ENCODE measurements at places on chromosomes 16 and 17.

DNA sequence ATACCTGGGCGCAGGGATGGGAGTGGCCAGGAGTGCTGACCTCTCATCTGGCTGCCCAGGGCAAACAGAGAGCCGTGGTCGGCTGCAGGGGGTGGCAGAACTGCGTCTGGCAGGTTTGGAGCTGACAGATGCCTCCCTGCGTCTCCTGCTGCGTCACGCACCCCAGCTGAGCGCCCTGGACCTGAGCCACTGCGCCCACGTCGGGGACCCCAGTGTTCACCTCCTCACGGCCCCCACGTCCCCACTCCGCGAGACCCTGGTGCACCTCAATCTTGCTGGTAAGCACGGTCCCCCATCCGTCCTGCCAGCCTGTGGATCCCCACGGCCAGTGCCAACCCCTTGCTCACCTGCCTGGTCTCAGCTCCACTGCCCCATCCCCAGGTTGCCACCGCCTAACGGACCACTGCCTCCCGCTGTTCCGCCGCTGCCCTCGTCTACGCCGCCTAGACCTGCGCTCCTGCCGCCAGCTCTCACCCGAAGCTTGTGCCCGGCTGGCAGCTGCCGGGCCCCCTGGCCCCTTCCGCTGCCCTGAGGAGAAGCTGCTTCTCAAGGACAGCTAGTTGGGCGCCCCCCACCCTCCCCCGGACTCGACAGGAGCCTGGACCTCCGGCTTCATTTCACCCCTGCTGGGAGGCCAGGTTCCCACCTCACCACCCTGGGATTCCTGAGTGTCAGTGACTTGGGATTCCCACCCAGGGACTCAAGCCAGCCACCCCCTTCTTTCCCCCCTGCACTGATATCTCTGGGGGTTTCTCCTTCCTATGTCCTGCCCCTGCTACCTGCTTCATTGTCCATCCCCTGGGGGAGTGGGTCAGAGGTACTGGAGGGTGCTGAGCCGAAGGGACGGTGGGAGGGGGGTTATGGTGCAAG lies 2.0 kb upstream of the ORAI3 start:
- no peak for ATAC-seq

- ATAC-seq, result no peak
Observed at GRCh38 chr17:16282522-16282921, 65.5 kb downstream of the PIGL start.

DNA sequence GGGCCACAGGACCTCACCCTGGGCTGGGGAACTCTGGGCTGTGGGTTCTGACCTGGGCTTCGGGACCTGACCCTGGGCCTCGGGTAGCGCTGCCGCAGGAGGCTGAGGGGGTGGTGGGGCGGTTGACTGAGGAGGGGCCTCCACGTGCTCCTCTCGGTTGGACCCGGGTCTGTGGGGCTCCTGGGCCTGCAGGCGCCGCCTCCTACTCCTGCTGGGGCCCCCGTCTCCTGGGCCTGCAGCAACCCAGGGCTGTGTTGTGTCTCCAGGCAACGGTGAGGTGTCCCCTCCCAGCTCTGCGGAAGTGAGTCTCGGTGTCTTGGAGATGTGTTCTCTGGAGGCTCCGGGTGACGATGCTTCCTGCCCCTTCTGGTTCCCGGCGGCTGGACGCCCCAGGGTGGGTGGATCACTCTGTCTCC lies 41.5 kb upstream of the GNG13 start:
- no peak for ATAC-seq

DNA sequence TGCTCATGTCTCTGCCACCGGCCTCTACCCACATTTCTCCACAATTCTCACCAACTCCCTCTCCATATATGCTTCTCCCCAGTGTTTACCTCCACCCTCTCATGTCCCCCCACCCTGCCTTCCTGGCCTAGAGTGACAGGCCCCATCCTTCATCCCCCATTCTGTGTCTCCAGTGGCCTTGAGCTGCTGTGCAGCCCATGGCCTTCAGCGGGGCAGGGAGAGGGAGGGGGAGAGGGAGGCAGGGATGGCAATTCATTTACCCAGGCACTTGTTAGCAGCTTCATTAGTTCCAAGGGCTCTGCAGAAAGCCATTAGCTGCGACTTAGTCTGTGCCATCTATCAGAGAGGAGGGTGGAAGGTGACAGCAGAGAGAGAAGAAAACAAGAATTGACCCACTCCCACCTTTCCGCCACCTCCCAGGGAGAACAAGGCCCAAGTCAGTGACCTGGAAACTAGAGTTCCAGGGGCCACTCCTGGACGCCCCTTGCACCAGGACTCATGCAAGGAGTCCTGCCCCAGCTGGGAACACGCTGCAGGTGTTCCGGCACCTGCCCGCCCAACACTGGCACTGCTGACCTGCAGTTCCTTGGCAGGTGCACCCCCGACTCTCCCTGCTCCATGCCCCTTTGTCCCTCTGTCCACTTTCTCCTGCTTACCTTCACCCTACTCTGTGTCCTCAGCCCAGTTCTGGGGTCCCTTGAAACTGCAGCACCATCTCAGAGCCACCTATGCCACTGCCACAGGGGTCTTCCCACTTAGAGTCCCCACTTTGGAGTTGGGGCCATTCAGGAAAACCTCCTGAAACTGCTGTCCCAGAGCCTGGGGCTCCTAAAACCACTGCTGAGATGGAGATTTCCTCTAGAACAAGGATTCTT lies 23.5 kb upstream of the PYY start:
- ATAC-seq, result no peak

DNA sequence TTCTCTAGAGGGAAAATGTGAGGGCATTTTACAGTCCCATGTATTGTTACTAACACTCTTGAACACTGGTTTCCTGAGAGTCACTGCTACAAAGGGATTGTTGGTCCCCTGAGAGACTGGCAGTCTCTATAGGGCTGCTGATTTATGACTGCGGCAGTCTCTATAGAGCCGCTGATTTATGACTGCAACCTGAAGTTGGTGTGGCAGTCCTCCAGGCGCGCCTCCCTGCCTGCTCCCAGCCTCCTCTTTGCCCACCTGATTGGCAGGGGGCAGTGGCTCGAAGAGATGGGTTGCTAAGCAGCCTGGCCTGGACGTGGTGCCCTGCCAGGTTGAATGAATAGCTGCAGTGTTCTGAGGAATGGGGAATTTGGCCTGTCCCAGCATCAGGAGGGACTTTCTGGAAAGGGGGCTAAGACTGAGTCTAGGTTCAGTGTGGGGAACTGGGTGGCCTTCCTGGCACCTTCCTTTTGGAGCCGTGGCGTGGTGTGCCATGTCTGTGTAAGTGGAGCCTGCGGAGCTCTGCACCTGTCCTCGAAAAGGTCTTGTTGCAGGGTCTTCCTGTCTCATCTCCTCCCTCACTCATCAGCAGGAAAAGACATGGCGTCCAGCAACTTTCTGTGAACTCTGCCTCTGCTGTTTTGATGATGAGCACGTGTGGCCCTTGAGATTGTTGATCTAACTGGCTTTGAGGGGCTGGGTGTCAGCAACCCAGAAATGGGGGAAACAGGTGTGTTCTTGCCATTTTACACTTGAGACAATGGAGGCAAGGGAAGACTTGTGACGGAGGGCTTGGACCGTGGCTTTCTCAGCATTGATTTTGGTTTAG lies 24.9 kb downstream of the SAP30BP start:
- ATAC-seq, result peak; percentile 38

GRCh38 chr17:43608313-43608712 lies 53.4 kb downstream of the MEOX1 start:
- ATAC-seq, result peak; percentile 97

DNA sequence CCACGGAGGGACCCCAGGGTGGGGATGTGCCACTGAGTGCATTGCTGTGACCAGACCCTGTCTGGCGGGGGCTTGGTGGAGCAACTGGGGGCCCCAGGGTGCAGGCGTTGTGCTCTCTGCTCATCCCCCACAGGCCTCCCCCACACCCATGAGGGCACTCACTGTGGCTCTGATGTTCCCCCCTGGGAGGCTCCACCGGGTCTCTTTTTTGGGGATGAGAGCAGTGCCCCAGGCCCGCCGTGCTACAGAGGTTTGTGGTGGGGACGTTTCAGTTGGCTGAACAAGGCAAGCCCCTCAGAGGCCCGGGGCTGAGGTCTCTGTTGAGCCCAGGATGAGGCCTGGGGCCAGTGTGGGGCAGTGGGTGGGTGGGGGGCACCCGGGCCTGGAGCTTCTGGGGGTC lies 2.5 kb downstream of the CCDC78 start:
- ATAC-seq, result no peak

GRCh38 chr16:29985271-29985811 lies 10.1 kb downstream of the HIRIP3 start:
- no peak for ATAC-seq

DNA sequence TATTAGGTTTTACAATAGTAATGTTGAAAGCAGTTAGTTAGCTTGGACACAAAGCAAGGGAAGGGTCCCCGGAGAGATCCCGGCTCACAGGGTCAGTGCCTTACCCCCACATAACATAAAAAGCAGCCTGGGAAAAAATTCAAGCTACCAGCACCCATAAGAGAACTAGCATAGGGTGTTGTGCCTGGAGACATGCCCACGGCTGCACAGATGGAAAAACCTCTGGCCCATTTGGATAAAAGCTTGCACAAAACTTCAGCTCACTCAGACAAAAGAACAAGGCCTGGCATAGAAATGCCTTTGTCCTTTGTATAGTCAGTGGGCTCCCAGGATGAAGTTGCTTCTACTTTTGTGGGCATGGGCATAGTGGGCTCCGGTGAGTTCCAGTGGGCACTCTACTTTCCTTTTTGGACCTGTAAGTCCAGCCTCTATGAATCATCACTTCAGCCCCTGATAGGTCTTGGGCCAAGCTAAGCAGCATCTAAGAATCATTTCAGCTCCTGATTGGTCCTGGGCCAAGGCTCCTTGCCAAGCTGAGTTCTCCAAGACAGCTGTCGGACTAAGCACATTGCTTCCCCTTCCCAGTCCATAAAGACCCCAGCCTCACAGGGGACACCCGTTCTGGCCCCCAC lies 1.3 kb upstream of the RDM1 start:
- no peak for ATAC-seq

DNA sequence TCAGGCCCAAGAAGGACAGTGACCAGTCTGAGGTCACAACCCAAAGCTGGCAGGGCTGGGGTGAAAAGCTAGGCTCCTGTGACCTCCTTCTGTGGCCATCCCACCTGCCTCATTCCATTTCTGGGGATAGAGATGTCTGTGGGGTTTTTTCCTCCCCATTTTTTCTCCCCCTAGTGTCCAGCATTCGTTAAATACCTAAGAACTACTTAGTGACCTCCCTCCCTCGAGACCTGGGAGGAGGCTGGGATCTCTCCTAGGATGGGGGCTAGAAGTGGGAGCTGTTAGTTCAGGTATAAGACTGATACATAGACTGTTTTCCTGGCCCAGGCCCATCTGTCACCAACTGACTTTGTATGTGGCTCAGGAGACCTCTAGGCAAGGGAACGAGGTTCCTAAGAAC lies 20.5 kb upstream of the STAC2 start:
- ATAC-seq, result no peak

GRCh38 chr16:974001-974601 lies 3.3 kb upstream of the LMF1 start:
- no peak for ATAC-seq

DNA sequence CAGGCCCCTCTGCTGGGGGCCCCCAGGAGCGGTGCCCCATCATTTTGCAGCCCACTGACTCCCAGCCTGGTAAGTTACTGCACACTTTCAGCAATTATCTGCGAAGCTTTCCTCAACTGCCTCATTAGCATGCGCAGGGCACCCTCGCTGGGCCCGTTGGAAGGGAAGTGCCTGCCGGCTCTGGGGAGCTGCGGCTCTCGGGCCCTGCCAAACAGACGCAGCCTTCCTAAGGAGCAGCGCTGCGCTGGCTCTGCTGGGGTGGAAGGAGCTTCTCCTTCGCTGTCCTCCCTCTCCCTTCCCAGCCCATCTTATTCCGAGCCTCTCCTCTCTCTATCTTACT lies 71.0 kb downstream of the RBBP6 start:
- no peak for ATAC-seq

- ATAC-seq, result no peak
Observed at GRCh38 chr16:46765050-46765449, 16.9 kb upstream of the MYLK3 start.

- no peak for ATAC-seq
Observed at GRCh38 chr17:37592291-37592690, 16.9 kb downstream of the SYNRG start.

GRCh38 chr16:17850581-17851250 lies 380.0 kb upstream of the XYLT1 start:
- ATAC-seq, result no peak

GRCh38 chr17:61185385-61185784 lies 214.3 kb upstream of the TBX2 start:
- no peak for ATAC-seq

DNA sequence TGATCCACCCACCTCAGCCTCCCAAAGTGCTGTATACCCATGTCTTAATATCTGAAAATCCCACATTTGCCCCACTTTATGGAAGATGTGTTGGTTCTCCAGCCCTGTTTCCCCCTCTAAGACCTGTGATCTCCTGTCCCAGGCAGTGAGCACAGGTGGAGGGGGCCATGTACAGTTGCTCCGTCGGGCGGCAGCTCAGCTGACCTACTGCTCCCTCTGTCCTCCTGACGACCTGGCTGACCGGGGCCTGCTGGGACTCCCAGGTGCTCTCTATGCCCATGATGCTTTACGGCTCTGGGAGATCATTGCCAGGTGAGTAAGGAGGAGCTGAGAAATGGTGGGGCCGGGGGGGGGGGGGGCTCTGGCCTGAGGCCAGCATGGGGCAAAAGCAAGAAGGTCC lies 6.7 kb upstream of the RNASEK start:
- ATAC-seq, result no peak

GRCh38 chr16:56911771-56912571 lies 20.0 kb upstream of the HERPUD1 start:
- ATAC-seq, result no peak

GRCh38 chr17:74742978-74743545 lies 5.4 kb upstream of the NHERF1 start:
- no peak for ATAC-seq

- no peak for ATAC-seq
Observed at GRCh38 chr16:23131931-23132621, 17.2 kb downstream of the USP31 start.

DNA sequence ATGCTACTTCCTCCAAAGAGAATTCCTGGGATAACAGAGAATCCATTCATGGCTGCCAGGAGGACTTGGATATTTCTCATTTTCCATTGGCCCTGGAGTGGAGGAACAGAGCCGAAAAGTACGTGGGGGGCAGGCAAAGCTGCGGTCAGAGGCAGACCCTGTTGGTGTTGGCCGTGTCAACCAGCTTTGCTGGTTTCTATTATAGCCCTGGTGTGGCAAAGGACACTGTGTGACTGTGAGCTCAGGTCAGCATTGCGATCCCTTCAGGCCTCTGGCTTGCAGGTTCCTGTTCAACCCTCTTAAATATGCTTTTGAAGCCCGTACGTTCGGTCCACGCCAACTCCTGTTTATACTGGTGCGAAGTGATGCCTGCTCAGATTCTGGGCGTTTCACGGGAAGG lies 596.2 kb downstream of the MAF start:
- ATAC-seq, result no peak

- peak; percentile 70 for ATAC-seq
Observed at GRCh38 chr17:42403150-42403549, 14.9 kb upstream of the STAT3 start.

- ATAC-seq, result no peak
Observed at GRCh38 chr16:22660441-22661160, 149.9 kb downstream of the NPIPB5 start.

Measured in activated T-helper 17 cell treated with anti-CD3 and anti-CD28 coated beads, Interleukin-2, amount 50 U/mL, for 72 hours (primary cell).